NCI-H524 treated with DMSO at 0.1 percent for 48 hours (cell line): ENCODE measurements at places on chromosomes 5 and 9.

DNA sequence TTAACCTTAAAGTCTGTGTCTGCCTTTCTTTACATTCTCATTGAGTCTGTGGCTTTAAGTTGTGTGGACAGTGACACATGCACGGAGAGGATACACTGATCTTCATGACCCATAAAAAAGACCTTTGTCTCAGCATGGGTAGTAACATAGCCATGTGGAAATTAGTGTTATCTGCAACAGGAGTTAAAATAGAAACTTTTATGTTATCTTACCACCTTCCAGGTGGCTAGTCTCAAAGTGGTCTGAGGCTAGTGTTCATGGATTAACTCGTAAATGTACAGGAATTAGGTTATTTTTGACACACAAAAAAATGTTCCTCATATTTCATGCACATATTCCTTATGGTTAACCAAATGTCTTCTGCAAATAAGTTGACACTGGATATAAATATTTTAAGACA, 607.0 kb downstream of the ISL1 start:
- no peak for DNase-seq

DNA sequence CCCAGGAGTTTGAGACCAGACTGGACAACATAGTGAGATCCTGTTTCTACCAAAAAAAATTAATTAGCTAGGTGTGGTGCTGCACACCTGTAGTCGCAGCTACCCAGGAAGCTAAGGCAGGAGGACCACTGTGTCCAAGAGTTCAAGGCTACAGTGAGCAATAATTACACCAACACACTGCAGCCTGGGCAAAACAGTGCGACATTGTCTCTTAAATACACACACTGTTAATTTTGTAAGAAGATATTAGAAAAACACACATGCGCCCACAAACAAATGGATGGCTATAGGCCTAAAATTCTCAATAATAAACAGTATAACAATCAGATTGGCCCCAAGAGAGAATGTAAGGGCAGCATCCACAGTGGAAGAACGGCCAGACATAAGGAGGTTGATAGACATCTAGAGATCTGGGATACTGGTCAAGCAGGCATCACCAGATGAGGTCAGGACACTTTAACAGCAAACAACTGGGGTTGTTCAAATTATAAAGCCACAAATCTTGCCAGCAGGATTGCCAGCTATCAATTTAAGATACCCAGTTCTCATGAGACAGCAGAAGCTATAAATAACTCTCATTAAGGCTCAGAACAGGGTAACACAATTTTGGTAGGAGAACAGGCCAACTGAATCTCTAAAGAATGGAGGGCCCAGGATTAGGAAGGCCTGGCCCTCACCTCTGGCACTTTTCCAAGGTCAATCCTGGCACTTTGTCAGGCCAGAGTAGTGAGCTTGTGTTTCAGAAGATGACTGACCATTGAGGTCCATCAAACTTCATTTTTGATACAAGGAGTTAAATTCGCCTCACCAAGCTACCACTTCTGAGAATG, 29.5 kb downstream of the GOLPH3 start:
- no peak for DNase-seq

DNA sequence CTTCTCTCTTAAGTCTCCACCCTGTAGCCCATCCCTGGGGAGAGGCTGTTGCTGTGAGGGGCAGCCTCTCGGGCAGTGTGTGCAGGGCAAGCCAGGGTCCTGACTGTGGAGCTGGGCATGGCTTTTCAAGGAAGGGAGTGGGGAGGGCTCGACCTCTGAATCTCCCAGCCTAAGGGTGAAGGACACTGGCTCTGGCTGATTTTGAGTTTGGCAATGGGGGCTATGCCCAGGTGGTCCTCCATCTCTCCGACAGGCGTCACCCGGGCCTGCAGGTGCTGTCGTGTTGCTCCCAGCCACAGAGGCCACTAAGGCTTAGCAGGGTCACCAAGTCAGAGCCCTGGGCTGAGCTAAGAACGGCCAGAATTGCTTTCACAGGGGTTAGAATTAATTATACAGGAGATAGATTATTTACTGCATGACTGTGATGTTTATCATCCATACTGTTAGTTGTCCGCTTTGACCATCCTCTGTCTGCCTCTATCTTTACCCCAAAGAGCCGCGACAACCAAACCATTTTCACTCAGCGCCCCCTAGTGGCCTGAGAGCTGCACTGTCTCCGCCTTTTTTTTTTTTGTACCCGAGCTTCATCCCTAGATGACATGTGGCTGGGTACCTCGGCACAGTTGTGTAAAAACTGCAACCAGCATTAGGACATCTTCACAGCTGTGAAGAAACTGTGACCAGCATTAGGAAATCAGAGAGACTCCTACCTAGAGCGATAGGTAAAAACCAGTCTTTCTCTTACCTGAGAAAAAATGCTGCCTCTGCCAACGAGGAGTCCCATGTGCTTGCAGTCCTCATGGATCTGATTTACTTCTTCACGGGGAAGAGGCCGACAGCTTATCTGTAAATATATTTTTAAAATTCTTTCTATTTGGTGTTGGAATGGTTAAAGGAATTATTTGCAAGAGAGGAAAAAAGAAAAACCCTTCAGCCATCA, 44.5 kb downstream of the AGXT2 start:
- peak; percentile 16 for DNase-seq

GRCh38 chr5:86833868-86834267, 216.1 kb downstream of the COX7C start:
- DNase-seq = no peak

- no peak for DNase-seq
Observed at GRCh38 chr5:80960531-80961375, 590 bp downstream of the RASGRF2 start.

- no peak for DNase-seq
Observed at GRCh38 chr5:118832974-118833373, 155.4 kb downstream of the DTWD2 start.

- no peak for DNase-seq
Observed at GRCh38 chr5:68305223-68305870, 89.8 kb downstream of the PIK3R1 start.

DNA sequence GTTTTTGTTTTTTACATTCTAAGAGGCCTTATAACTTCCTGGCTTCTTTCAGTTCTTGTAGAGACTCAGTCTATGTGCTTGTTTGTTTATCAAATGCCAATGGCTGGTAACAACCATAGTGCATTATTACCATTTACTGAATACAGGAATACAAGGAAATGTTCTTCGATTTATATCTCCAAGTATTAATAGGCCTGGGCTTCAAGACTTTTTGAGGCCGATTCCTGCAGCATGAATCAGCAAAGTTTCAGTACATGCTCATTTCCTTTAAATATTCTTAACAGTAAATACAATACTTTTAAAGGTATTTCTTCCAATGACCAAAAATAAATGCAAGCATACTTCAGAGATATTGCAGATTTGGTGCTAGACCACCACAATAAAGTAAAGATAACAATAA, 535.3 kb downstream of the EFNA5 start:
- no peak for DNase-seq
